ENCODE measurements at places on chromosomes 7 and 10.

GRCh38 chr10:22159180-22159579, 58.6 kb downstream of the EBLN1 start:
- no peak for DNase-seq

- DNase-seq = no peak
Observed at GRCh38 chr10:122316224-122316884, 45.3 kb downstream of the BTBD16 start.

DNA sequence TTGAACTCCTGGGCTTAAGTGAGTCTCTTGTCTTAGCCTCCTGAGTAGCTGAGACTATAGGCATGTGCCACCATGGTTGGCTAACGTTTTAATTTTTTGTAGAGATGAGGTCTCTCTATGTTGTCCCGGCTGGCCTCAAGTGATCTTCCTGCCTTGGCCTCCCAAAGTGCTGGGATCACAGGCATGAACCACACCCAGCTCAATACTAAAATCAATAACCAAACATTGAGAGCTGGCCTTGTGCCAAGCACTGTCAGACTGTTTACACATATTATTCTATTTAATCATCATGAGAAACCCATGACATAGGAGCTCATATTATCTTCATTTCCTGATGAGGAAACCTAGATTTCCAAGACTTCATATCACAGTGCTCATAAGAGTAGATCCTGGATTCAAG, 251.2 kb downstream of the BAMBI start:
- no peak for DNase-seq

DNA sequence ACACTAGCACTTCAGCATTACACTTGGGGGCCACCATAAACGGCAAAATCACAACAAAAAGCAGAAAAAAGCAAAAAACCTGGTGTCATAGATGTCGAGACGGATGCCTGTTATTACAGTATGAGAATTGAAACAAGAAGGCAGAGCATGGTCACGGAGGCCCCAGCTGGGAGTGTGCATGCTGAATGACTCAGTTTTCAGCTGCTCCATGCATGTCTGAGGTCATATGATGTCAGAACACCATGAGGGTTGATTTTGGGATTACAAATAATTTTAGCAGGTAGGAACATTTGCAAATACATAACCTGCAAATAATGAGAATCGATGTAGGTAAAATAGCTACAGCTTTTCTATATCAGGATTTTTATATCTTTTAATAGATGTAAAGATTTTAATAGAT, 19.1 kb downstream of the ZMYND11 start:
- DNase-seq = no peak

DNA sequence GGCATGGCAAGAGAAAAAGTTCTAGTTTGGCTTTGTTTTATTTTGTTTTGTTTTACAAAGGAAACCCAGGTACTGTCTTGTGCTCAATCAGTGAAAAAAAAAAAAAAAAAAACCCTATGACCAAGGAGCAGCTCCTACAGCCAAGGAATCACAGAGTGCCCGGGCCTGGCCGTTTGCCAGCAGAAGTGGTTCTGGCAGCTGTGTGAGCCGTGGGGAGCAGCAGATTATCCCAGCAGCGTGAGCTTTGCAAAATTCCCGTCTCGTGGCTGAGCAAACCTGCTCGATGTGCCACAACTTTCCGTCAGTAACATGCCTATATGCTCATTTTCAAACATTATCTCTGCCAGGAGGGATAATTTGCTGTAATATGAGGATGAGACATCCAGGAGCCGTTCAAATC, 293.7 kb downstream of the POU6F2 start:
- DNase-seq = no peak

- no peak for DNase-seq
Observed at GRCh38 chr10:16646181-16647059, 124.7 kb upstream of the C1QL3 start.

- DNase-seq = no peak
Observed at GRCh38 chr7:138308136-138308535, 151.9 kb upstream of the TRIM24 start.

DNA sequence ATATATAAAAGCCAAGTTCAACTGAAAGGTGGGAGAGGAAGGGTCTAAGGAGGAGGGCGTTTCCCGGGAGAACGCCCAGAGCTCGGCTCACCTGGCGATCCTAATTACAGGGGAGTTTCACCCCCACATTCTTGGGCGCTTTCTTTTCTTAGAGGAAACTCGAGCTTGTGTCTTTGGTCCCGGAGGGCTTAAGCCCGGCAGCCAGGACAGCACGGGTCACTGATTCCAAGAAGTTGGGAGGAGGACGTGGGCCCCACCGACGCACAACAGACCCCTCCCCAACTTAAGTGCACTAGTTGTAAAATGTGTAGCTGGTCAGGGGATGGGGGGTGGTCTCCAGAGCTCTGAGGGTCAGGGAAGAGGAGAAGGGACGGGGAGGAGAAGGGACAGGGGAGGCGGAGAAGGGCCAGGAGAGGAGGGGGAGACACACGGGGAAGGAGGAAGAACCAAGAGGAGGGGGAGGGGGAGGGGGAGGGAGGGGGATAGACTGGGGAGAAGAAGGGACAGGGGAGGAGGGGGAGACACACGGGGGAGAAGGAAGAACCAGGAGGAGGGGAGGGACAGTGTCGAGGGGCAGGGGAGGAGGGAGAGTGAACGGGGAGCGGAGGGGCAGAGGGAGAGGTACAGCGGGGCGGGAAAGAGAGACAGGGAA, 874 bp downstream of the BAIAP2L1 start:
- no peak for DNase-seq

GRCh38 chr10:75770626-75771081, 339.2 kb downstream of the LRMDA start:
- no peak for DNase-seq

DNA sequence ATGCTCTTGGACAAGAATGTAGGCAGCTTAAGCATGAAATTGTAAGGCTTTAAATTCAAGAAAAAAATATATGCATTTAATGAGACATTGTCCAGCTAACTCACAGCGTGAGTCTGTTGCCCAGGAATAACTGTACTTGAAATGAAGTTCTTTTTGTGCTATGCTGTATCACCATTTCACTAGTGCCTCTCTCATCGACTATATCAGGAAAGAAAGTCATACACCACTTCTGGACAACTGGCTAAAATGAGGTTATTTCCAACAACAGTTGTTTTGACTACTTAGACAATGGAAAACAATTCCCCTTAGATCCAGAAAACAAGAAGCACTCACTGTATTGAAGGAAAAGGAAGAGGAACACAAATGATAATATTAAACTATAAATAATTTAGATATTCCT, 251.8 kb downstream of the CRPPA start:
- DNase-seq = no peak

GRCh38 chr10:124106241-124106879, 13.0 kb upstream of the CHST15 start:
- no peak for DNase-seq

DNA sequence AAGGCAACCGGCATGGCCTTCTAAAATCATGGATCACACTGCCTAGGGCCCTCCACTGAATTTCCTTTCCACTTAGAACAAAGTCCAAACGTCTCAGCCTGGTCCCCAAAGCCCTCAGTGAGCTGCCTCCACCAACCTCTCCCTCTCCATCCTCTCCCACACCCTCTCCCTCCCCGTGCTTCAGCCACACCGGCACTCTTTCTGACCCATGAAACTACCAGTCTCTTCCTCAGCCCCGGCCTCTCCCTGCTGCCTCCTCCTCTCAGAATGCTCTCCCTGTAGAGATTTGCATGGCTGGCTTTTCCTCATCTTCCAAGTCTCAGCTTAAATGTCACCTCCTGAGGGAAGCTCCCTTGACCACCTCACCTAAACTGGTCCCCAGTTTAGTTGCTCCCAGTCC, 219.0 kb upstream of the ZMIZ1 start:
- DNase-seq = no peak

DNA sequence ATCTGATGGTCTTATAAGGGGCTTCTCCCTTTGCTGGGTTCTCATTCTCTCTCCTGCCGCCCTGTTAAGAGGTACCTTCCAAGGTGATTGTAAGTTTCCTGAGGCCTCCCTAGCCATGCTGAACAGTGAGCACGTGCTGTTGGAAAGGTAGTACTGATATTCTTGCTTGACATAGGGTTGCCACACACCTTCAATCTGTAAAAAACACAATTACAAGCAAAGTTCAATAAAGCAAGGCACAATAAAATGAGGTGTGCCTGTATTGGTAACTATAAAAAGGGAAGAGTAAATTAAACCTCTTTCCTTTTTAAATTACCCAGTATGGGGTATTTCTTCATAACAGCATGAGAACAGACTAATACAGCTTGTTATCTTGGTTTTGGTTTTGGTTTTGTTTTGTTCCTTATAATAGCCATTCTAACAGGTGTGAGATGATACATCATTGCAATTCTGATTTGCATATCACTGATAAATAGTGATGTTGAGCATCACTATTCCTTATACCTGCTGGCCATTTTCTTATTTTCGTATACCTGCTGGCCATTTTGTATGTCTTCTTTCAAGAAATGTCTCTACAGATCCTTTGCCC, 164.9 kb upstream of the TRIM24 start:
- DNase-seq = no peak

GRCh38 chr7:101015626-101016025, 4.3 kb upstream of the MUC17 start:
- no peak for DNase-seq
